ENCODE measurements at places on chromosomes 7 and 10.

DNA sequence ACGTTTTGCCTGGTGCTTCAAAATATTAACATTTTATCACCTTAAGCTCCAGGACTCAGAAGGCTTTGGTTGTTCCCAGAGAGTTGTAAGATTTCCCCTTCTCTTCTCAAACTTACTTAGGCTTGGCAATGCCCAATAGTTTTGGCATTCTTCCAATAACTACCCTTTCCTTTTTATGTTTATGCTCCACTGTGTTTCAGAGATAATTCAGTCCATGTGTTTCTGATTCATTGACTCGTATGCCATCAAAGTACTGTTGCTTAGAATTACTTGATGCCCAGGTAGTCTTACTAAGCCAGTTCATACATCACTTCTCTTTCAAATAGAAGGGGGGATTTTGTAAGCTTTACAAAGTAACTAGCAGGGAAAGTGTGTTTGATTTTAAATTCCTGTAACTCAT lies 66.6 kb downstream of the AGMO start:
- no peak for DNase-seq

- no peak for DNase-seq
These were observed 6.2 kb upstream of the MBL2 start for GRCh38 chr10:52778511-52779392.

GRCh38 chr10:132876131-132876860 lies 66.1 kb downstream of the CFAP46 start:
- no peak for DNase-seq

- DNase-seq: no peak
These were observed 8.8 kb upstream of the ZCCHC24 start for GRCh38 chr10:79454259-79454658.

DNA sequence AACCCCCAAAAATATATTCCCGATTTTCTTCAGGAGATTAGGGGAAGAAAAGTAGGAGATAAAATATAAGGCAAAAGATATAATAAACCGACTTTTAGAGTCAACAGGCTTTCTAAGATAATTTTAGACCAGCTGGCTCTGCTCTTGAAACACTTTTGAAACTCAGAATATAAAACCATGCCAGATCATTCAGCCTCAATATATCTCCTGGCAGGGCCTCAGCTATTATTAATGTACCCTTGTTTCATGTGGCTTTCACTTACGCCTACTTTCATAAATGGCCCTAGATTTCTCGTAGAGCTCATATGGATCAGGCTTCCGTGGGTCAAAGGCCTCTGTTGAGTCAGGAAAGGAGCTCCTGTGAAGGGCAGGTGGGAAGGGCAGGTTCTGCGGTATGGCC lies 396.0 kb downstream of the PHTF2 start:
- DNase-seq: no peak

GRCh38 chr7:135827391-135827790 lies 78.8 kb upstream of the FAM180A start:
- DNase-seq: no peak

- DNase-seq: no peak
These were observed 47.2 kb downstream of the PWWP2B start for GRCh38 chr10:132443983-132444876.

DNA sequence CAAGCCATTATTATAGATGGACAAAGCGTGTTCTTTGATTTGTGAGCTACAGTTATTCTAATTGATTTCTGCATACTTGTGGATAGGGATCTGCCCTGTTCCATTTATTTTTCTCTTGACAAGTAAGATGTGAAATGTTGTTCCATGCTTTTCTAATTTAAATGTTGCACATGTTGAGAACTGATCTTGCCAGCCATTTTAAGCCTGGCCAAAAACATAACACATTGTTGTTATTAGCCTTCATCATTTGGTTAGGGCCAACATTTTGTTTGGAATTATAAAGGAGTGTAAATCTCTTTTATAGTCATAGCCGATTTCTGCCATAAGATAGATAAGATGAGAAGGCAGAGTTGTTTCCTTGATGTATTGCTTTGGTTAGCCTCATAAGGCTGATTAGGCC lies 117.0 kb downstream of the WNT2 start:
- no peak for DNase-seq

GRCh38 chr7:80147543-80148391 lies 13.1 kb downstream of the GNAI1 start:
- DNase-seq: no peak

- no peak for DNase-seq
These were observed 444.2 kb upstream of the MKI67 start for GRCh38 chr10:128570319-128570995.

DNA sequence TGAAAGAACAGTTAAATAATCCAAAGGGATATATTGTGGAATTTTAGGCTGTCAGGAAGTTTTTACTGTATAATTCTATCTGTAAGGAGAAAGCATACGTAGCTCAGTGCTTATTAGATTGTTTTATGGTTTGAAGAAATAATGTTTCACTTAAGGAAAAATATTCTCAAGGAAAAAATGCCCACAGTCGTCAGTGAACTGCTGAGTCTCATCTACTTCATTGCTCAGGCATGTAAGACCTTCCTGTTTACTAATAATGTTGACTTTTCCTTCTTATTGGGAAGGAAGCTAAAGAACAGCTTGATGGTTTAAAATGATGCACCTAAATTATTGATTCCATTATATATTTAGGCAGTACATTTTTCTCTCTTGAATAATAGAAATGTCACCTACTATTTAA lies 304.2 kb downstream of the SDK1 start:
- DNase-seq: no peak

DNA sequence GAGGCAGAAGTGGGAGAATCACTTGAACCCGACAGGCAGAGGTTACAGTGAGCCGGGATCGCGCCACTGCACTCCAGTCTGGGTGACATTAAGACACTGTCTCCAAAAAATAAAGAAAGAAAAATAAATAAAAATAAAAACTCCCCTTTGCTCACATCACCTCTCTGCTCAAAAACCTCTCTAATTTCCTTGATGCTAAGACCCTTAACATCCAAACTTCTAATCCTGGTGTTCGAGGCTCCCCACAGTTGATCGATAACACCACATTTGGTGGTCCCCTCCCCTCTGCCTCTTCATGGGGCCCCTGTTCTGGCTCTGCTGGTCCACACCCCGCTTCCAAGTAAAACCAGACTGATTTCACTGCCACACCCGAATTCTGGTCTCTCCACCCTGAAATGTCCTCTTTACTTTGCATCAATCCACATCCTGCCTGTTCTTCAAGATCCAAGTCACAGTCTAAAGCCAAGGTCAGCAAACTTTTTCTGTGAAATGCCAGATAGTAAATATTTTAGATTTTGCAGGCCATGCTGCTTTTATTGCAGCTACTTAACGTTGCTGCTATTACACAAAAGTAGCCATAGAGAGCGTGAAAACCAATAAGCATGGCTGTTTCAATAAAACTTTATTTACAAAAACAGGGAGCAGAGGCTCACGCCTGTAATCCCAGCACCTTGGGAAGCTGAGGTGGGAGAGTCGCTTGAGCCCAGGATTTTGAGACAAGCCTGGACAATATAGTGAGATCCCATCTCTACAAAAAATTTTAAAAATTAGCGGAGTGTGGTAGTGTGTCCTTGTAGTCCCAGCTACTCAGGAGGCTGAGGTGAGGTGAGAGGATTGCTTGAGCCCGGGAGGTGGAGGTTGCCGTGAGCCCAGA lies 11.8 kb downstream of the MOSPD3 start:
- DNase-seq: no peak

DNA sequence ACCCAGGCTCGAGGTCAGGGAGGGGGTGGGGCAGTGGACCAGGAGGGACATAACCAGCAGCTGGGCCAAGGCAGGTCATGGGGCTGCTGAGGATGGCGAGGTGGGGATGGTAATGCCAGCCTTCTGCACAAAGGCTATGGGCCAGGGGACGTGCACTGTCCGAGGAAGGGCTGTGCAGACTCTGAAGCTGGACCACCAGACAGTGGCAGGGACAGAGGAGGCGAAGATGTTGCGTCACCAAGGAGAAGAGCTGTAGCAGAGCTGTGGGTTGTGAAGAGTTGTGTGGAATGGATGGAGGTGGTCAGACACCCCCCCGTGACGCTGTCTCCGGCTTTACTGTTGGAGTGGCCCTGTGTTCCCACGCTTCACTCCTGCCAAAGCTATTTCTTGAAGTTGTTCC lies 1.8 kb downstream of the CLEC2L start:
- no peak for DNase-seq

DNA sequence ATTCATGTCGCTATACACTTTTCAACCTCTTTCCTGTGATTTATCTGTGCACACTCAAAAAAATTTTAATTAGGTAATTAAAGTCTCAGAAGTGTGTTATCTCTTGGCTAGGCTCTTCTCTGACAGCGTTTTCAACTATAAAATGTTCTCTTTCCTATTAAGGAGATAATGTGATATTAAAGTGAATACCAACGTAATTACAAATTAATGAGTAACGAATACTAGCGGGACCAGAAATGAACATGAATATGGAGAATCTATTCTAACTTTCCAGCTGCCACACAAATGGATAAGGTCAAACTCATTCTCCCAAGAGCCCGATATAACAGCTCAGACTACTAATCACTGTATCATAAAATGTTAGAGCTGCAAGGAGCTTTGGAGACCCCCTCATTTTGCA lies 12.0 kb downstream of the COL1A2 start:
- no peak for DNase-seq

DNA sequence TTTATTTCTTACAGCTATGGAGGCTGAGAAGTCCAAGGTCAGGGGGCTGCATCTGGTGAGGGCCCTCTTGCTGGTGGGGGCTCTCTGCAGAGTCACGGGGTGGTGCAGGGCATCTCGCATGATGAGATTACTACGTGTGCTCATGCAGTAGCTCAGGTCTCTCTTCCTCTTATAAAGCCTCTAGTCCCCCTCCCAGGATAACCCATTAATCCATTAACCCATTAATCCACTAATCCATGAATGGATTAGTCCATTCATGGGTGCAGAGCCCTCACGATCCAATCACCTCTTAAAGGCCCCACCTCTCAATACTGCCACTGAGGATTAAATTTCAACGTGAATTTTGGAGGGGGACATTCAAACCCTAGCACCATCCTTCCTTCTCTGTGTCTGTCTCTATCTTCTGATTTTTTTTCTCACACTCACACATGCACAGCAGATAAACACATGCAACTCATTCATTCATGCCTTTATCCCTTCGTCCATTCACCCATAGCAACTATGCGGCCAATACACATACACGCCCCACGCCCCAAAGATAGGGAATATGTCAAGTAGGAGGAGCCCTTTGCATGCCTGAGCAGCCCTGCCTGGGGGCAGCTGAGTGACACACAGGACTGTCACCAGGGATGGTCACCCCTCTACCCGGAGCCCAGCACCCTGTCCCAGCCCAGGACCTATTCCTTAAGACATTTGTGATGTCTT lies 86.5 kb downstream of the C10orf105 start:
- no peak for DNase-seq

DNA sequence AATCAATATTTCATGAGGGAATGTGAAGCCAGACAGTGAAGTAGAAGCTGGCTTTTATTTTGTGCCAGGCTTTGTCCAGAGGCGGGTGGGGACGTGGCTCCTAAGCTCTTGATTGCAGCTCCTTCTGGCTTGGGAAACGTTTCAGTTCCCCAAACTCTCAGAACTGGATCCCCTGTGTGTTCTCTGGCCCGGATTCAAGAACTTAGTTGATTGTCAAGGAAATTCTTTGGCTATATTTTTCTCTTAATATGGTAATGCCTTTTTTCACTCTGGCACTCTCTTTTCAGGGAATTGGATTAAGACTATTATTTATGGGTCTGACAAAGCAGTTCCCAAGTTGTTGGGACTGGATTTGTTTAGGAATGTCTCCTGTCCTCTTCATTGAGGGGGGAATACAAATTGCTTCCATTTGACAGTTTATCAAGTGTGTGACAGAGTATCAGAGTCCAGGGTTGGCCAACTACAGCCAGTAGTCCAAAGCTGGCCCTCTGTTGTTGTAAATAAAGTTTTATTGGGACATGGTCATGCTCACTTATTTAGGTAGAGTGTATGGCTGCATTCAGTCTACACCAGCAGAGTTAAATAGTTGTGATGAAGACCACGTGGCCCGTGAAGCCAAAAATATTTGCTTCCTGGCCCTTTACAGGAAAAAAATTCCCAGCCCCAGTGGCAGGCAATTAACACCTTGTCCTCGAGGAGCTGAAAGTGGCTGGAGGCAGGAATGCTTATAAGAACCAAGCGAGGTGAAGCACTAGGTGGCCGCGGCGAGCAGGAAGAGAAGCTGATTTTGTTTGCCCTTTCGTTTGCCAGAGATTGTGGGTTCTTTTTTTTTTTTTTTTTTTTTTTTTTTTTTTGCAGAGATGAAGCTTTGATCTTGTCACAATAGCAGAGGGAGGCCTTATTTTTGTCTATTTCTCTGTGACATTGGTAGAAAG lies 34.3 kb downstream of the HTRA1 start:
- DNase-seq: no peak

GRCh38 chr10:110169586-110169985 lies 37.8 kb upstream of the MXI1 start:
- DNase-seq: no peak

DNA sequence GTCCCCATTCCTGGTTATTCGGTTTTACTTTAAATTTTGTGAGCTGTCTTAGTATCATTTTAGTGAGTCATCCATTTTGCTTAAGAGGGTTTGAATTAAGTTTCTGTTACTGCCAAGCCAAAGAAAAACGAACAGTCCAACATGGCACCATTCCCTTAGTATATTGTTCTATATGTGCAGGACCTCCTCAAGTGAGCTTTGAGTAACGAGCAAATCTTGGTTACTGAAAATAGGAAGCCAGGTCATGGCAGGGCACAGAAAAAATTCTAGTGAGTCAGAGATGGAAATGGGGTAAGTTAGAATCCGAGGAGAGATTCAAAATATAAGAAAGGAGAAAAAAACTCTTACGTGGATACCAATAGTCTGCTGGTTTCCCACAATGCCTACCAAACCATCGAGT lies 292.9 kb downstream of the BAMBI start:
- no peak for DNase-seq

- DNase-seq: no peak
These were observed 115.3 kb upstream of the WDR11 start for GRCh38 chr10:120735773-120736371.

GRCh38 chr7:101932083-101932482 lies 114.7 kb downstream of the CUX1 start:
- no peak for DNase-seq

GRCh38 chr7:27186668-27187474 lies 1.8 kb upstream of the HOXA11 start:
- DNase-seq: no peak

DNA sequence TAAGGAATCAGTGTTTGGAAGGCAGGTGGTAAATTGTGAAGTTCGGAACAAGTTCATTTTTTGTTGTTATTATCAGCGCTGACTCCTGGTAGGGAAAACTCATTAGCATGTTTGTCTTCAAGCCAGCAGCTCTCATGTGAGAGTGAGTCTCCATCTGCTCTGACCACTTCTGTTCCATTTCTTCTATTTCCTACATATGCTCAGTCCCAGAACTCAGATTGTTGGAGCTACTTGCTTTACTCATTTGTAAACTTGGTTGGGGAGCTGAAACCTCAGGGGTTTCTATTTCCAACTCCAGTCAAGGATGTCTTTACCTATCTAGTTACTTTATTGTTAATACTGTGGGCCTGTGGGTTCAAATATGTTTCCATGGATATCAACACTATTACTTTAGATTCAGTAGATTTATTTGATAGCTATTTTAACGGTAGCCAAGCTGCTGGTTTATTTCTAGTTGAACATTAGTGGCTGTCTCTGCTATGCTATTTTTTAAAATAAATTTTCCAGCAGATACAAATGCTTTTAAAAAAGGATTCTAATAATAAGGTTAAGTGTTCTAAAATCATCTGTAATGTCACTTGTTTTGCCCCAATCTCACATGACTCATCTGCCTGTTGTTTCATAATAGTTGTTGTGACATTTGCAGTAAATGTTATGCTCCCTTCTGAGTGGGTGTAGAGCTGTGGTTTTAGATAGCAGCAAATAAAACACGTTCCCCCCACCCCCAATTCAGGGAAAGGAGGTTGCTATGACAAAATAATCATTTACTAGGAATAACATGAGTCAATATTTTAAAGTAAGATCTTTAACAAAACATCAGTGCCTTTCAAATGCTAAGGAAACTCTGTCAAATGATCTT lies 143.3 kb downstream of the HDAC9 start:
- no peak for DNase-seq

Measured in stimulated activated CD8-positive, alpha-beta memory T cell treated with anti-CD3 and anti-CD28 coated beads, Interleukin-15, amount 100 ng/mL, for 1 hour (primary cell).